ENCODE measurements at places on chromosomes 4 and X. TPM values are rescaled to one million over a fixed set of nuclear protein-coding genes. Genes with fewer than 3 reads are reported as not detected.

Gene MRFAP1L1
- 15.6 TPM for polyA plus RNA-seq

DNA sequence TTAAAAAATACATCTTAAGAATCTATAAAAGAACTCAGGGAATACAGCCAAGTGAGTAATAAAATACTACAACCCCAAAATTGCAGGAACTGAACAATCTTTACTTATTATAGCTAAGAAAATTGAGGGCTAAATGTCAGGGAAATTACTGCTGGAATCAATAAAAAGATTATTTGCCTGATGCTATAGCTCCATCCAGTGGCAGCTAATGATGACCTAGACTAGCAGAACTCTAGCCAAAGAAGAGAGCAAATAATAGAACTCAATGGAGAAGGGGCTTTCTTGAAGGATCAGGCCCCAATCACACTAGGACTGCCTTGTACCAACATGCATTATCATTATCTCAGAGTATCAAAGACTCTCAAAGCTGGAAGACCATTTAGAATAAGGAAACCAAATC lies 85.0 kb upstream of the FAM241A start:
- peaks cover 9% of the 10 kb centered on the region for H3K4me1 ChIP-seq
- peak; percentile 59 for DNase-seq
- H3K27me3 ChIP-seq = no peaks in the 10 kb centered on the region
- H3K27ac ChIP-seq = no peak overlapping the region
- H3K36me3 ChIP-seq = no peaks in the 10 kb centered on the region

Gene MTCP1
- polyA plus RNA-seq = 1.8 TPM

Gene FDCSP
- polyA plus RNA-seq = not detected

- H3K4me3 ChIP-seq = no peak overlapping the region
- H3K36me3 ChIP-seq = no peaks in the 10 kb centered on the region
- no peak for DNase-seq
- H3K27ac ChIP-seq = no peak overlapping the region
- no peaks in the 10 kb centered on the region for H3K4me1 ChIP-seq
- no peaks in the 10 kb centered on the region for H3K27me3 ChIP-seq
Observed at GRCh38 chrX:124086411-124086810, 124.9 kb downstream of the STAG2 start.

Gene USP51
- polyA plus RNA-seq = 0.86 TPM

Data from endothelial cell of umbilical vein (primary cell).